ENCODE measurements at places on chromosomes 7 and 10.

DNA sequence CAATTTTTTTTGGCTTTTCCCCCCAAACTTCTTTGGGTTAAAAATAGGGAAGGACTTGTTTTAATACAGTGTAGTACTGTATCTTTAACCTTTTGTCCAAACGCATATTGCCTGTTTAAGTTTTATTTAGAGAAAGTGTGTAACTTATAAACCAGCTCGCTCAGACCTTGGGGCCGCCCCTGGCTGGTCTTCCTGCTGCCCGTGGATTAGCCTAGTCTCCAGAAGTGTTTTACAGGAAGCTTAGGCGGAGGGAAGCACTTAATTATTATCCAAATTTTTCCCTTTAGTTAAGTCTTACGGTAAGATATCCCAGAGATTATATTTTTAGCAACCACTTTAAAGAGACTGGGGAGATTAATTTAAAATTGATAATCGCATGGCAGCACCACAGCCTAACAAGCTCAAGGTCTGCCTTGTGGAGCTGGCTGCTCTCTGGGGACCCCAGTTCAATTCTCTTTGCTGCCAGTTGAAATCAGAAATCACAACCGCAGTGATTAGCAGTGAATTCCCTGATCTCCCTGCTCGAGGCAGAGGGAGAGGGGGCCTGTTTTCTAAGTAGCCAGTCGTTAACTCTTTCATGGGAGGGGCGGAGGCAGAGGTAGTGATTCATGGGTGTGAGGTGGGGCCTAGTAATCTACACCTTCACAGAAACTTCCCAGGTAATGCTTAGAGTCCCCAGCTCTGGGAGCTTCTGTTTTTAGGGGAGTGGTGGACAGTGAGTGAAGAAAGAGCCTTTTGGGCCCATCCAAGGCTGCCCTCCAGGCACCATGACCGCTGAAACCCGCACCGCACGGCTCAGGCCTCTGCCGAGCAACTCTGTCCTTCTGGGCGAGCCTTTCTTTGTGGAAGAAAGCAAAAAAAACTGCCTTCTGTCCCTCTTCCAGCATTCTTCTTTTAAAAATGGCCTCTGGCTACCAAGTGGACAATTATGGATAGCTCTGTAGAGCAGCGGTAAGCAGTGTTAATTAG lies 548.7 kb upstream of the GALNT17 start:
- no peak for DNase-seq

- no peak for DNase-seq
These were observed 155.7 kb downstream of the CUX1 start for GRCh38 chr7:101973130-101973529.

DNA sequence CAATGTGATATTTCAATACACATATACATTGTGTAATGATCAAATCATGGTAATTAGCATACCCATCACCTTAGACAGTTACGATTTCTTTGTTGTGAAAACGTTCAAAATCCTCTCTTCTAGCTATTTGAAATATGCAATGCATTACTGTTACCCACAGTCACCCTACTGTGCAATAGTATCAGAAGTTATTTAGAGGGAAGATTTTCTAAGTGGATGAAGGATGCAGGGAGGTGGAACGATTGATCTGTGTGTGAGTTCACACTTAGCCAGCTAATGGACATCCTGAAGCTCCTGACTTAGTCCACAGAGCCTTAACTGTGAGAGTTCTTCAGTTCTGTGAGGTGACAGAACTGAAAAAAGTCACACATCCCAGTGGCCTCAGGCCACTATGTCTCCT lies 97.2 kb upstream of the LAMB4 start:
- DNase-seq = no peak

- no peak for DNase-seq
These were observed 84.1 kb downstream of the CTBP2 start for GRCh38 chr10:125076121-125076825.

DNA sequence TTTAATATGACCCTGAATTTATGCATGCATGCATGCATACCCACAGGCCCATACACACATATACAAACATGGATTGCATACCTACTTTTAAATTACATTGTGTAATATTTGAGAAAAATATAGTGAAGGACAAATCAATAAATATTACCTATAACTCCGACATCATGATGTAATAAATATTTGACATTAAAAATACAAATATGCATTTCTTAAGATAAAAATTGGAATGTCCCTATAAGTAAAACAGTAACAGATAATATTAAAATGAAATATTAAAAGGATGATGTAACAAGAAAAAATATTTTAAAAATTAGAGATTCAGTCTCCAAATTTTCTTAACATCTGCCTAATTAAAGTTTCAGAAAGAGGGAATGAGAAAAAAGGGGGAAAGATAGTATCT lies 433.0 kb downstream of the MDFIC start:
- no peak for DNase-seq

DNA sequence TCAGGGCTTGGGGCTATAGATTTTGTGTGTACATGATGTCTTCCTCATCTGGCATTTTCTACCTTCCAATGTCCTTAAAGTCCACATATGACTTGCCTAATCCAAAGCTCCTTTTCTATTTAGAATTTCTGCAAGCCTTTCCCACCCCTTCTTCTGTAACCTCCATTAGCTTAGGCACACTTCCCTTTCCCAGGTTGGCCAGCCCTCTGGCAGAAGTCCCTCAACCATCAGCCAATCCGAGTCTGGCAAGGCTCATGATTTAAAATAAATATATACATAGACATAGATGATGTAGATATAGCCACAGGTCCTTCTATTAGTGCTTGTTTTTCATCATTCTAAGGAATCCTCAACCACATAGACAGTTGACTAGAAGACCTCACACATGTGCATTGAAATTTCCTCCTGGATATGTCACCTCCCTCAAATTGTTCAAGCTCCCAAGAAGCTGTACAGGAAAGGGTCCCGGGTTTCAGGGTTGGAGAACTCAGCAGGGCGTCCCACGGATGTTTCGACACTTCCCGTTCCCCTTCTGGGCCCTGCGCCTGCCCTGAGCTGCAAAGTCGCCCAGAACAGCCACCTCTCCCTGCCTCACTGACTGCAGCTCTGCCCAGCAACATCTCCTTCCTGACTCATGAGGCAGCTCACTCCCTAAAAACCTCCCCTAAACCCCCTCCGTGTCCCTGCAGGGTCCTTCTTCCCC lies 20.4 kb upstream of the PIK3AP1 start:
- DNase-seq = no peak

GRCh38 chr7:3067193-3067592 lies 23.5 kb upstream of the CARD11 start:
- no peak for DNase-seq

DNA sequence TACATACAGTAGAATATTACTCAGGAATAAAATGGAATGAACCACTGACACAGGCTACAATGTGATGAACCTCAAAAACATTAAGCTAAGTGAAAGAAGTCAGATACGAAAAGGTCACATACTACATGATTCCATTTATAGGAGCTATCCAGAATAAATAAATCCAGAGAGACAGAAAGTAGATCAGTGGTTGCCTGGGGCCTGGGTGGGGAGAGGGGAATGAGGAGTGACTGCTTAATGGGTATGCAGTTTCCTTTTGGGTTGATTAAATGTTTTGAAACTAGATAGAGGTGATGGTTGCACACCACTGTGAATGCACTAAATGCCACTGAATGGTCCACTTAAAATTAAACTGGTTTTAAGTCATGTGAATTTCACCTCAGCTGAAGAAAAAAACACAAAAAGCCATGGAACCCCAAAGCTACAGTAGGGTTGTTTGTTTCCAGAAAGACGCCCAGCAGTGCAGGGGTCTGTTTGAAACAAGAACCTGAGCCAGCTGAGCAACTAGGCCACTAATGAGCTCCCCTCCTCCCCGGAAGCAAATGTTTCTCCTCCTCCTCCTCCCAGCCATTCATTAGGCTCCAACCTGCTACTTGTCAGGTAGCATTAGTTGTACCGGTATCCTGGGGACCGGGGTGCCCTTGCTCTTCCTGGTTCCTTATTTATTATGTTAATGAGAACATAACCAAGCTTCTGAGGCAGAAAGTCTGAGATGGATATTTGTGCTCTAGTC lies 168.4 kb downstream of the EVX1 start:
- DNase-seq = no peak

GRCh38 chr10:65751896-65752295 lies 1173.9 kb upstream of the LRRTM3 start:
- DNase-seq = no peak

DNA sequence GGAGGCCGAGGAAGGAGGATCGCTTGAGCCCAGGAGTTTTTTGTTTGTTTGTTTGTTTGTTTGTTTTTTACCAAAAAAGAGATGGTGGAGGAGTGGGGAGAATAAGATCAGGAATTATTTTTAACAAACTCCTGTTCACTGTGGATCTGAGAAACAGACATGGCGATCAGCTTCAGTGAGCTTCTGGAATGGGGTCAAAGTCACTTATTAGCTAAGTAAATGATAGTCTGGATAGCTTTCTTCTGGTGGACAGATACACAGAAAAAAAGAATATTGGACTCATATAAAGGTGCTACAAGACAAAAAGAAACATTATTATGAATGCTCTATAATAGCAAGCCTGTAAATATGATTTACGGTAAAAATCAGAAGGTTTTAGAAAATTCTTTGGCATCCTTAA lies 85.1 kb downstream of the POU6F2 start:
- no peak for DNase-seq

GRCh38 chr10:131678171-131678570 lies 222.6 kb upstream of the PPP2R2D start:
- DNase-seq = no peak

- no peak for DNase-seq
These were observed 57.6 kb upstream of the HBP1 start for GRCh38 chr7:107111196-107111595.

- no peak for DNase-seq
These were observed 323.1 kb downstream of the TNS3 start for GRCh38 chr7:47258798-47259197.

Measured in NCI-H1694 (cell line).